ENCODE measurements at places on chromosomes 4 and X.

- DNase-seq: no peak
These were observed 443.5 kb upstream of the IGFBP7 start for GRCh38 chr4:57553728-57554127.

- DNase-seq: no peak
These were observed 15.1 kb downstream of the LAMP2 start for GRCh38 chrX:120453985-120454384.

- no peak for DNase-seq
These were observed 161.6 kb downstream of the CHIC2 start for GRCh38 chr4:53902786-53903185.

- no peak for DNase-seq
These were observed 121.4 kb downstream of the RNF150 start for GRCh38 chr4:141011901-141012315.

- no peak for DNase-seq
These were observed 16.6 kb upstream of the SMIM9 start for GRCh38 chrX:154850957-154851611.

GRCh38 chrX:46662188-46662958 is 88.8 kb downstream of the CHST7 start:
- no peak for DNase-seq

- no peak for DNase-seq
These were observed 90.8 kb downstream of the IRF2 start for GRCh38 chr4:184383497-184384055.

DNA sequence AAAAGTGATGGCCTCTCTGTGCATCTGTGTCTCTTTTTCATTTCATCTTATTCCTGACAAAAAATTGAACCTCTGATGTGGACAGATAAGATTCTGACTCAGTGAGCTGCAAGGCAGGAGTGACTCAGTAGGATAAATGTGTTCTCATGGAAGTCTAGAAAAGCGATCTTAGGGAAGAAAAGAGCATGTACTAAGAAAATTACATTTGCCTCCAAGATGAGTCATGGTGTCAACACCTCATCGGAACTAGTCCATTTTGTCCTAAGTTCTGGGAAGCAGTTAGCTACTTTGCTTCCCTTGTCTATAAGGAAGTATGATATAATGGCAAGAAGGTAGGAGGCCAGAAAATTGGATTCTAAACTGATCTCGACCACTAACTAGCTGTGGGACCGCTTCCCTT is 83.5 kb upstream of the AFF2 start:
- DNase-seq: no peak

- DNase-seq: no peak
These were observed 70.7 kb downstream of the DOCK11 start for GRCh38 chrX:118566359-118566758.

- DNase-seq: no peak
These were observed 130.9 kb downstream of the REPS2 start for GRCh38 chrX:17077361-17077760.

DNA sequence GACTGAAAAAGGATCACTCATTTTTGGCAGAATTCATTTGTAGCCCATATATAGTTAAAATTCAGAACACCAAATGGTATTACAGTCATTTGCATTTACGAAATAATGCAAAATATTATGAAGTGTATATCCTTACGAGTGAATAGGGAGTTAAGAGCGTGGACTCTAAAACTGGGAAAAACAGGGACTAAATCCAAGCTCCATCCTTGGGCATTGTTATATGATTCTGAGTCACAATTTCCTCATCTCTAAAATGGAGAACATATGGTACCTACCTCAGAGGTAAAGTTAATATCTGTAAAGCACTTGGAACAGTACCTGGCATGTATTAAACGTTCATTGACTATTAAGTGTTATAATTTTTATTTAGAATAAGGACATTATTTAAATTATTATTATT is 106.3 kb downstream of the ZAR1 start:
- no peak for DNase-seq

DNA sequence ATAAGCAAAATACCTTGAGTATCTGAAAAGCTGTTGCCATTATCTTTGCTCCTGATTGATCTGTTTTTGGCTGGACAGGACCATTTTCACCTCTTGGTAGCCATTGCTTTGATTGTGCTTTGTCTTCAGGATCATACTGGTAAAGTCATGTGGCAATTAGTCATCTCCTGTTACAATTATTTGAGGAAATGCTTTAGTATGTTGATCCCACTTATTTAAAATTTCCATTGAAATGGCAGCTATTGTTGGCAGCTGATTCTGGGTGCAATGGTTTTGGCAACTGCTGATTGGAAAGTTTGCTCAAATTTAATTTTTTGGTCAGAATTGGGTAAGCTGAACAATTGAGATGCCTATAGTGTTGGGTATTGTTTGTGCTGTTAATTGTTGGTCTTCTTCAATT is 238.3 kb upstream of the TLL1 start:
- DNase-seq: no peak

DNA sequence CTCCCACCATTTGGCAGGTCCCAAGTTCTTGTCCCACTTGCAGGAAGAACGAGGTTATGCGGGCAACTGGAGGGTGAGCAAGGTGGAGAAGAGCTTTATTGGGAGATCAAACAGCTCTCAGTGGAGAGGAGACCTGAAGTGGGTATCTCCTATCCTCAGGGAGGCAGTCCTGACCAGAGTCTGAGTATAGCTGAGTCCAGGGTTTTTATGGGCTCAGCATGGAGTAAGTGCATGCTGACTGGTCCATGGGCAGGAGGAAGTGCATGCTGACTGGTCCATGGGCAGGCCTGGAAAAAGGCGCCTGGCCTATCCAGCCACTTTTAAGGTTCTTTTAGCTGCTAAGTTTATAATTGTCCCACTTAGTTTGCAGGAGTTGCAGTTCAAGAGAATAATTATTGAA is 7.4 kb upstream of the HNRNPD start:
- no peak for DNase-seq

GRCh38 chr4:141713771-141714445 is 77.5 kb downstream of the IL15 start:
- DNase-seq: no peak

DNA sequence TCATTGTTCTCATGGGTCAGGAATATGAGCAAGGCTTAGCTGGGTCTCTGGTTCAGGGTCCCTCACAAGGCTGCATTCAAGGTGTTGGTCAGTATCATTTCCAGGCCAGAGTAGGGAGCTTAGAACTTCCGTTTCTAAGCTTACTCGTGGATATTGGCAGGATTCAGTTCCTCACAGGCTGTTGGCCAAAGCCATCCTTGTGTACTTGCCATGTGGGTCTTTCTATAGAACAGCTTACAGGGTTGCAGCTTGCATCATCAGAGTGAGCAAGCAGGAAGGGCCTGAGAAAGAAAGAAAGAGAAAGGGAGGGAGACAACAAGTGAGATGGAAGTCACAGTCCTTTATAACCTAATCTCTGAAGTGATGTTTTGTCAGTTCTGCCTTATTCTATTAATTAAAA is 5.1 kb upstream of the LIMCH1 start:
- DNase-seq: no peak

DNA sequence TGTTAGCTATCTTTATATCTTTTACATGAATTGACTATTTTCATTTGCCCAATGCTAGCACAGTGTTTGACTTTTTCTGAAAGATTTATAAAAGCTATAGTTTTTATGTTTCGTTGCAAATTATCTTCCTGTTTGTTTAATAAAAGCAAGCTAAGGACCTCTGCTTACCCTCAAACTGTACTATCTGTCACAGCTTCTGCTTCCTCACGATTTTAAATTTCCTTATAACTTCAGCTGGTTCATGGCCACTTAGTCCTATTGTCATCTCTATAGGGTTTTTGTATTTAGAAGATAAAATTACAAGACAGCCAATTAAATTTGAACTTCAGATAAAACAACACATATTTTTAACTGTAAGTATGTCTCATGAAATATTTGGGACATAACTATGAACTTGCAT is 494.0 kb downstream of the PDGFC start:
- no peak for DNase-seq

DNA sequence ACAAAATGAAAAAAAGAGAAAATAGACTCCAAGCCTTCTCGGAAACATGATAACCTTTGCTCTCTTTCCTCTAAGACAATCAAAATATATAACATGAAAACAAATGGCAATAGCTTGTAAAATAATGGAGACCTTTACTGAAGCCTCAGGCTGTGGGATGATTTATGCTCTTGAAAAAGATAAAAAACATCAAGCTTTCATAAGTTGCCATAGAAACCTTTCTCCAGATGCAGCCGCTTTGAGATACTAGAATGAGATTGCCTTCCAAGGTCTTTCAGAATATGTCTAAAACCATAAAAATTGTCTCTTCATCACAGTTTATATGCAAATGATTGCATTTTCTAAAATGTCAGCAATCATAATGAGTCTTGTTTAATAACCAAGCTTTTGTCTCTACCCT is 31.6 kb downstream of the MAOB start:
- DNase-seq: no peak

GRCh38 chrX:145002771-145003170 is 244.5 kb upstream of the SPANXN1 start:
- DNase-seq: no peak

- DNase-seq: no peak
These were observed 154.1 kb downstream of the BANK1 start for GRCh38 chr4:101944649-101945048.

GRCh38 chrX:18924507-18925088 is 59.3 kb downstream of the PHKA2 start:
- DNase-seq: no peak

DNA sequence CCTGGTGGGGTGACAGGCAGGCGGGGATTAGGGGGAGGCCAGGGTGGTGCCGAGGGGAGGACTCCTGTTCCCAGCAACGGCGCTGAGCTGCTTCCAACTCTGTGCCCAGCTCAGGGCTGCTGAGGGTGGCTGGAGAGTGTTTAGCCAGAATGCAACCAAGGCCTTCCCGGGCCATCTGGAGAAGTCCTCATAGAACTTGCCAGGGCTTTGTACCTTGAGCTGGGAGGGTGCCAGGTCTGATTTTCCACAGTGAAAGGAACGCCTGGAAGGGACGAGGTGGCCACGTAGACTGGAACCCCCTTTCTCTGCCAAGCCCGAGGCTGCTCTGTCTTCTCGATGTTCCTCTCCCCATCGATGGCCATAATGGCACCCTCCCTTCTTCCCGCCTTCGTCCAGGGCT is 57.0 kb upstream of the GPR78 start:
- DNase-seq: no peak

DNA sequence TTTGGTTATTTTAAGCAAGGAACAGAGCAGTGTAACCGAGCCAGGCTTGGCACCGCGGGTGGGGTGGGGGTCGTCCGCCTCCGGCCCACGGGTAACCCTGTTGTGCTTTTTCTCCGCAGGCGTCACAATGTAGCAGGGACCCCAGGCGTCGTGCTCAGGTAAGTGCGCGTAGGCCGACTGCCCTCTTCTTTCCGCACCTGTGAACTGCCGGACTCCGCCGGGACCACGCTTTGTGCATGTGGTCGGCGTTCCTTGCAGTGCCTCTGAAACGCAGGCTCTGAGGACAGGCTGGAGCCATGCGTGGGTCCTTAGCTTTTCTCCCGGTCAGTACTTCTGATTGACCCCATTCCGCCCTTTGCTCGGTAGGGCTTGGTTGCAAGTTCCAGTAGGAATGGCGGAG is 24.9 kb downstream of the PCGF3 start:
- no peak for DNase-seq

GRCh38 chr4:57850141-57850540 is 740.0 kb upstream of the IGFBP7 start:
- DNase-seq: no peak

GRCh38 chrX:114127411-114128025 is 456.4 kb upstream of the HTR2C start:
- DNase-seq: no peak

- no peak for DNase-seq
These were observed 183.9 kb downstream of the CPEB2 start for GRCh38 chr4:15186149-15186548.

DNA sequence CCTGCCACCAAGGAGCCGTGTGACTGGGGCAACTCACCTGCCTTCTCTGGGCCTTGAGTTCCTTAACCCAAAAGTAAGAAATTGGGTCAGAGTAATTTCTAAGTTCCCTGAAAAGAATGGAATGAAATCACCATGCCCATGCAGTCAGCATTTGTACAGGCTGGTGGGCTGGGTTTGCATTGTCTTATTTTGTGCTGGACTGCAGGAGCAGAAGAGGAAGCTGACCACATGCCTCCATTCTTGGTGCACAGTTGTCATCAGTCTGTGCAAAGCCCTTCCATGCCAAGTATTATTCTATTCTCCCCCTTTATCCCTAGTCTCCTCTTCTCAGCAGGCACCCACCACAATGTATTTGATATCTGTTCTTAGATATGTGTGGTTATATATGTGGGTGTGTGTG is 56.3 kb downstream of the FHDC1 start:
- DNase-seq: no peak

GRCh38 chr4:71147261-71147660 is 153.8 kb downstream of the DCK start:
- no peak for DNase-seq

DNA sequence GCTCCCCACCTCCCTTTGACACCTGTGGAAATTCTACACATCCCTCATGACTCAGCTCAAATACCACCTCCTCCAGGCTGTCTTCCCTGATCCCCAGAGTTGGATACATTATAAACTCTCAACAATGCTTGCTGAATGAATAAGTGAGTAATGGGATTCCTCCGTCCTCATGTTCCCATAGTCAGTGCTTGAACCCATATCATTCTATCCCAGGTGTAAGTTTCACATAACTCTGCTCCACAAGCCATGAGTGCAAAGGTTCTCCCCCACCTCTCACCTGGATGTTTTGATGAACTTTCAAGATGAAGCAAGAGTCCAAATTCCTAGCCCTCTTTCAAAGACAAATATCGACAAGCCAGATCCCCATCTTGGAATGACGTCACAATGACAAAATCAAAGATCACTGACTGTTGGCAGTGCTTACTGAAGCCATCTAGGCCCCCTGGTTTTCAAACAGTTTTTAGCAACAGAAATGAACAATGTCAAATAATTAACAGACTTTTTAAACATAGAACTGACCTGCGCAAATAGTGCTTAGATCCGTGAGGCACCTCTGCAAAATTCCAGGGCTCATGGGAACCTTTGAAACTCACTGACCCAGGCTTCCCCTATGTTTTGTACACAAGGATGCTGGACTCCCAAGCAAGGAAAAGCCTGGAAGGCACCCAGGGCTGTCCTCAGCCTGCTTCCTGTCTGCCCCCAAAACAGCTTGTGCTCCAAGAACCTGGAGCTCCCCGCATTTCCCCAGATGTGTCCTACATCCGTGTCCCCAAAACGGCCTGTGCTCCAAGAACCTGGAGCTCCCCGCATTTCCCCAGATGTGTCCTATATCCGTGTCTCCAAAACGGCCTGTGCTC is 4.0 kb downstream of the SLC2A9 start:
- DNase-seq: no peak

DNA sequence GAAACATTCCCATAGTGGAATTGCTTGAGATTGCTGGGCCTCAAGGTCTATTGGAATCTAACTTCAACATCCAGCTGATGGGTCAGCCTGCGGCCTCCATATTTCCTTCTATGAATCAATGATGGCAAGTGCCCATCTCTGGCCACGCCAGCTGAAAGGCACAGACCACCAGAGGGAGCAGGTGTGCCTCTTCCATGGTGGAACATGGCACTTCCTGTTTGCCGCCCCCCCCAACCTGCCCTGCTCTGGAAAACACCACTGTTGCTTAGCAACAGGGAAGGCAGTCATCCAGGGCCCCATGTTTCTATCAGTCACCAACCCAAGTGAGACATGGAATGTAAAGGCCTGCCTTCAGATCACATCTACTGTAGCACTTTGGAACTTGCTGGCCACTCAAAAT is 11.6 kb downstream of the PAGE4 start:
- DNase-seq: peak; percentile 1

GRCh38 chr4:123480706-123481418 is 84.3 kb downstream of the SPRY1 start:
- DNase-seq: no peak

GRCh38 chr4:54657551-54658251 is at the start of gene KIT:
Gene KIT, plus strand, starts transcription at chr4:54657957. Its CDS starts 58 bp downstream, at chr4:54658015.
- peak; percentile 97 for DNase-seq

Measured in Kasumi-1 (cell line).